Stimulated activated CD4-positive, alpha-beta T cell treated with anti-CD3 and anti-CD28 coated beads, Interleukin-1b, Interleukin-23, amount 100 ng/mL, for 48 hours (primary cell): ENCODE measurements at places on chromosomes 5 and 9.
A peak's percentile ranks its signal among the peaks of the same experiment; 100 is the strongest.

DNA sequence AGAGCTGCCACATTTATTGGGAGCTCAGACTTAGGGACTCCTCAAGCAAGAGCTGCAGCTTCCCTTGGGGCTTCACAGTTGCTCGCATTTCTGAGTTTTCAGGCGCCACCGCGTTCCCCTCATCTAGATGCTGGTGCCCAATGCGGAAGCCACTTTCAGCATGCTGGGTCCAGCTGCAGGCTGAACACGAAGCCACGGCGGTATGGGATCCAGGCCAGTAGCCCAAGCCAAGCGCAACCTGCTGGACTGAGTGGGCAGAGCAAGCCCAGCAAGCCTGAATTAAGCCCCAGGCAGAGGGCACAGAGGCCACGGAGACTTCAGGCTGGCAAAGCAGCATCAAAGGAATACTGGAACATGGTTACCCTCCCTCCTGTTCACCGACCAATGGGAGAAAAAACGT is 391.5 kb downstream of the HTR1A start:
- DNase-seq = no peak

DNA sequence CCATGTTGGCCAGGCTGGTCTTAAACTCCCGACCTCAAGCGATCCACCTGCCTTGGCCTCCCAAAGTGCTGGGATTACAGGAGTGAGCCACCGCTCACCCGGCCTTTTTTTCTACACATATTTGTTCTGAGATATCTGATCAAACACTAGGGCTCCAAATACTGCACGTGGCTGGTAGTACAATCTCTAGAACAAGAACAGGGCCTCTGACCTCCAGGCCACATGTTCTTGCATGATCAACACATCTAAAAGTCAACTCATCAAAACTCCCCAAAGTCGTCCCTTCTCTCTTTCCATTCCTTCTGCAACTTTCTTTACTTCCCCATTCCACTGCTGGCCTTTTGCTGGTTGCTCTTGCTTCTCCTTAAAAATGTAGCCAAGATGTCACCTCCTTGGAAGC is 113.3 kb upstream of the LHFPL2 start:
- no peak for DNase-seq

- no peak for DNase-seq
Observed at GRCh38 chr5:60843386-60843935, 608 bp downstream of the ELOVL7 start.

- DNase-seq = no peak
Observed at GRCh38 chr9:97761056-97761598, 64.0 kb upstream of the XPA start.

DNA sequence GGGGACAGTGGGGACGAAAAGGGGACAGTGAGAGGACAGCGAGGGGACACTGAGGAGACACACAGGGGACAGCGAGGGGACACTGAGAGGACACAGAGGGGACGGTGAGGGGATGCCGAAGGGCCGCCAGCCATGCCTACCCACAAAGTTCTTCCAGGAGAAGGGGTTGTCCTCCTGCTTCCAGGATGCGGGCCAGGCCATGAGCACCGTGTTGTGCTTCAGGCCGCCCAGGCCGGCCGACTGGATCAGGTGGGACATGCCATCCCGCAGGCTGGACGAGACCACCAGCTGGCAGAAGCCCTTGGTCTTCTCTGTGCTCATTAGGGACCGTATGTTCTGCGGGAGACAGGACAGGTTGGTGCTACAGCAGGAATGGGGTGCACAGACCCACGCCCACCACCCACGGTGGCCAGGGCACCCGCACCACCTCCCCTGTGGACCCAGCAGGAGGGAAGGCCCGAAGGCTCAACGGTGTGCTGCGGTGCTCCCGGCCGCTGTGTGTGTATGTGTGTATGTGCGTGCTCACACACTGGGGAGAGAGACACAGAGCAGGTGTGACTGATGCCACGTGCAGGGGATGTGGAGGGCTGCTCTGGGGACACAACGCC is 46.6 kb downstream of the SLC12A7 start:
- no peak for DNase-seq

GRCh38 chr9:116055536-116055935 is 98.1 kb upstream of the PAPPA start:
- no peak for DNase-seq

- no peak for DNase-seq
Observed at GRCh38 chr9:37967014-37967760, 63.3 kb upstream of the SLC25A51 start.

DNA sequence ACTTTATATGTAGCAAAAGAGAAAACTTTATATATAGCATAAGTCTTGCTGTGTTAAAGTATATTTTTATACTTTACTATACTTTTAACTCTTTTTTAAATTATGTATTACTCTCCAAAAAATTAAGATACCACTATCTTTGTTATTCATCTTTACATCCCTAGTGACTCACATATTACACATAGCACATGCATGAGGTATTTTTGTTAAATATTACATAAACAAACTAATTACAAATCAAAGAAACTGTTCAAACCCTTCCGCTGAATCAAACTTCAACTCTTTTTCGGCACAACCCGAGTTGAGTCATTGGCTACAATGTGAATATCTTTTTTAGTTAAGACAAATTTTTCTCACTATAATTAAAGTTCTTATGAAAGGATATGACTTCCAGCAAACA is 32.1 kb downstream of the NADK2 start:
- DNase-seq = no peak

GRCh38 chr9:27440888-27441740 is 83.0 kb upstream of the IFNK start:
- DNase-seq = no peak

DNA sequence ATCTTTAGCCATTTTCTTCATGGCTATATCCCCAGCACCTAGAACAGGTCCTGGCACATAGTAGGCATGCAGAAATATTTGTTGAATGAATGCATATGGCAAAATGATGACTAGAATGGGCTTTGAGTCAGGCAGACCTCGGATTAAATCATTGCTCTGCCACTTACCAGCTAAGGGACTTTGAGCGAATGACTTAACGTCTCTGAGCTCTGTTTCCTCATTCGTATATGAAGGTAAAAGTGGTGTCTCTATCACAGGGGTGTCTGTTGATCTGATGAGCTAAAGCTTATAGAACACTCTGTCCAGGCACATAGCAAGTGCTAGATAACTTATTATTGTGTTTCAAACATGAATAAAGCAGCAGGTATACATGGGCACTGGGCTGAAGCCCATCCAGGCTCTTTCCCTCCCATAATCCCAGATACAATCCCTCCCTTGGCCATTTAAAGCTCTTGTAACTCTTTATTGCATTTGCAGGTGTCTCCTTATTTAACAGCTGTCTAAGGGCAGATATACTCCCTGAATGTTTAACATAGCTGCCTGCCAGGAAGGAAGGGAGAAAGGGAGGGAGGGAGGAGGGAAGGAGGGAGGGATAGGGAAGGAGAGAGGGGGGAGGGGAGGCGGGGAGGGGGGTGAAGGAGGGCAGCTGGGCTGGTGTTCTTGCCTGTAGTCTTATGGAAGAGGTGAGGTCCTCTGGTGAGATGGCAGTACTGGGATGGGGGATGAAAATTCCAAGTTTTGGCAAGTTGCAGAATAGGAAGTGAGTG is 23.2 kb upstream of the STXBP1 start:
- no peak for DNase-seq

GRCh38 chr5:81371354-81371876 is 22.5 kb downstream of the ACOT12 start:
- DNase-seq = no peak

GRCh38 chr5:85293145-85293785 is 908.6 kb upstream of the EDIL3 start:
- DNase-seq = no peak

GRCh38 chr9:108269371-108269770 is 586.4 kb downstream of the ACTL7B start:
- no peak for DNase-seq

- no peak for DNase-seq
Observed at GRCh38 chr9:86046930-86047341, 52.4 kb downstream of the GOLM1 start.

- DNase-seq = no peak
Observed at GRCh38 chr5:125415126-125415525, 668.7 kb upstream of the ZNF608 start.

- DNase-seq = no peak
Observed at GRCh38 chr9:133054966-133055365, 6.8 kb upstream of the CEL start.

- no peak for DNase-seq
Observed at GRCh38 chr5:55547781-55548180, 13.0 kb upstream of the PLPP1 start.

DNA sequence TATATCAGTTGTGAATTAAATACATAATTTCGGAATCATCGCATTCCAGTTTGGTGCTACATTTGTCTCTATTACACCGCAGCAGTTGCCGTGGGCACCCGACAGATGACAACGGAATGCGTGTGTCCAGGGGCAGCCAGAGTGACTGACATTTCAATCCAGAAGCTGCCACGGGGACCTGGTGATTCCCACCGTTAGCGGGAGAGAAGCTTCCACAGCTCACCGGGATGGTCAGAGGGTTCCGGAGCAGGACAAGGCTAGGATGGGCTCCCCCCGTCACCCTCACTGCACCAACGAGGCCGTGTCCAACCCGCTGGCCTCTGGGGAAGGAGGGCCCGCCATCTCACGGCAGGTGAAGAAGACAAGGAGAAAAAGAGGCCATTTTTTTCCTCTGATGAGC is 86.8 kb downstream of the GTF3C4 start:
- DNase-seq = no peak

DNA sequence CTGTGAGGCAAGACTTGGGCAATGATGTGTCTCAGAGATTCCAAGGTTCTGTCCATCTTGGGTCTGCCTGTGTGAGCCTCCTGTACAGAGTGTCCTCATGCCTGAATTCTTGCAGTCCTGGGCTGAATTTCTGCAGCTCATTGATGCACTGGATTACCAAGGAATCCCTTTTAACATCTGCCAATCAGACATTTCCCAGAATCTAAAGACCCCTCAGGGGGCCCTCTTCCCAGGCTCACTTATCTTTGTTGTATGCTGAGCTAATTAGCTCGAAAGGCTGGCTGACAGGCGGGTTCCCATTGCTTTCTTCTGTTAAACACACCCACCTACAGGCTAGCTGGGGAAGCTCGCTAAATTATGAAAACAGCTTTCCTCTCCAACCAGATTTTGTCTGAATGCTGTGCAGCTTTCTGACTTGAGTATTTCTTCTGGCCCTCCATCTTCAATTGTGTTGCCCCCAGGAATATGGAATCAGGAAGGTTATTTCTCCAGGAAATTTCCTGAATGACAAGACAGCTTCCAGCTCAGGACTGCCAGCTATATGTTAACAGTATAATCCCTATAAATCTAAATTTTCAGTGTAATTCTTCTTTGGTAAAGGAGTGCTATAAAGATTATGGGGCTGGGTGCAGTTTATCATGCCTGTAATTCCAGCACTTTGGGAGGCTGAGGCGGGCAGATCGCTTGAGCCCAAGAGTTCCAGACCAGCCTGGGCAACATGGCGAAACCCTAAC is at the start of gene LIX1:
LIX1 (minus strand) TSS at position 91 of the 734 bp plus-strand sequence; CDS start at position 56, 35 bp downstream.
- DNase-seq = peak; percentile 7

DNA sequence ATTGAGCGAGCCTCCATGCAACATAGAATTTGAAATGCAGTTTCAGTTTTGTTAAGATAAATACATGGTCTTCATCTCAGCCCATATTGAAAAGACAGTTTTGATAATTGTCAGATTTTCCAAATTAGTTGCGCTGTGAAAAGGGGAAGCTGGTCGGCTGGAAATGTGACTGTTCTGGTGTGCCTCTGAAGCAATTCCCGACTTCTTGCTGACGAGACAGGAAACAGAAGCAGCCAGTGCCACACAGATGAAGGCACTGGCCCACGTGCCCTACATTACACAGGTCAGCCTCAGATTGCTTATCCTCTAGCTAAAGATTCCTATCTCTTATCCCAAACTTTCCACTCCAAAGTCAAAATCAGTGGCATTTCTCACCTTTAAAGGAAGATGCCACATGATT is 214.1 kb upstream of the TLE4 start:
- DNase-seq = no peak

GRCh38 chr9:78958892-78959291 is 612.9 kb upstream of the TLE4 start:
- no peak for DNase-seq

GRCh38 chr5:160448886-160449285 is 27.2 kb downstream of the PTTG1 start:
- no peak for DNase-seq

DNA sequence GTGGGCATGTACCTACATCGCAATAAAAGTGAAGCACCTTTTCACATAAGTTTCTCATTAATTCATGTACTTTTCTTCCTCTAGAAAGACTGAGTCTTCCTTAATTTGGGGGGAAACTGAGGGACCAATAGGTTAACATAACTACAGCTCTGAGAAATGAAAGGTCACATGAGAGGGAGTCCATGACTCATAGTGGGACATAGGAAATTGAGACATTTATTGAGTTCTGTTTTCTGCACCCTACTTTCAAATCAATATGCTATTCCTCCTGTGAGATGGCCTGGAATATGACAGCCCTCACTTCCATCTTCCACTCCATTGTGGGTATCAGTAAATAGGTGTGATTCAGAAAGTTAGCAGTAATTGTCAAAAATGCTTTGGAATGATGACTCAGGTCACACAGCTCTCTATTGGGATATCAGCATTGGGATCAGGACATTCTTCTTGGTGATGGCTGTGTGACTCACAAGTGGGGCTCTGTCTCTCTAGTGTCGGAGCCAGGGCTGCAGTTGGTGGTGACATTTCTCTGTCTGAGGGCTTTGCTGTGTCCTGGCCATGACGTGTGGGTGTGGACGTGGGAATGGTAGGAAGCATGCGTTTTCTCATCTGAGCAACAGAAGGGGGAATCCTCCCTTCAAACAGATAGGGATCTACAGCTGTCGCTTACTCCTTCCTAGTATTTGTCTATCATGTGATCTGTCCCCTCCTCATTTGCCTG is 125.0 kb downstream of the TRIO start:
- no peak for DNase-seq

DNA sequence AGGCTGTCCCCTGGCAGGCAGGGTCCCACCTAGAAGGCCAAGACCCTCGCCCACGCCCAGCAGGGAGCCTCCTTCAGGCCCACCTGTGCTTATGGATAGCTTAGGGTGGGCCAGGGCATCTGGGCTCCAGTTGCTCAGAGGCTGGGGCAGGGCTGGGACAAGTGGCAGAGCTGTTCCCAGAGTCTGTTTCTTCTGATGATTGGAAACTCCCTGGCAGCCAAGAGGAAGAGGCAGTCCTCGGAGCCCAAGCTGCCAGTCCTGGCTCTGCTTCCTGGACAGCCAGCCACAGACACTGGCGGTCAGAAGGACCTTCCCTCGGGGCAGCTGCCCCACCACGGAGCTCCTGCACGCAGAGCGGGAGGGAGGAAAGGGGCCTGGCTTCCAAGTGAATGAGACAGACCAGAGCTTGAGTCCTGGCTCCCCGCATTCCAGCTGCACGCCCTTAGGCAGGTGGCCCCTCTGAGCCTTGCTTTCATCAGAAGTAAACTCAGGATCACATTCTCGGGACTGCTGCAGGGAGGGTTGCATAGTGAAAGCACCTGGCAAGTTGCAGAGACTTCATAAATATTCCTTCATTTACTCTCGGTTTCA is 37.9 kb upstream of the GABRP start:
- DNase-seq = no peak

GRCh38 chr9:76687861-76688391 is 76.3 kb upstream of the PCA3 start:
- DNase-seq = peak; percentile 4

GRCh38 chr5:131611064-131611381 is 24.0 kb downstream of the RAPGEF6 start:
- no peak for DNase-seq

GRCh38 chr5:167030500-167031120 is 1260.8 kb upstream of the WWC1 start:
- no peak for DNase-seq
